ENCODE measurements at places on chromosomes 7 and 10. TPM values are rescaled to one million over a fixed set of nuclear protein-coding genes. Genes with fewer than 3 reads are reported as not detected.

GRCh38 chr10:27998954-27999275, at the start of gene ODAD2:
Gene ODAD2 (minus strand): TSS chr10:27999079. CDS start chr10:27995142, 3,937 bp downstream.
- no peaks in the 10 kb centered on the region for H3K36me3 ChIP-seq
- no peak for DNase-seq
- no peaks in the 10 kb centered on the region for H3K4me1 ChIP-seq
- H3K4me3 ChIP-seq, result peak within 1 kb of the TSS; percentile 34
- peaks cover 3% of the 10 kb centered on the region for H3K27me3 ChIP-seq

DNA sequence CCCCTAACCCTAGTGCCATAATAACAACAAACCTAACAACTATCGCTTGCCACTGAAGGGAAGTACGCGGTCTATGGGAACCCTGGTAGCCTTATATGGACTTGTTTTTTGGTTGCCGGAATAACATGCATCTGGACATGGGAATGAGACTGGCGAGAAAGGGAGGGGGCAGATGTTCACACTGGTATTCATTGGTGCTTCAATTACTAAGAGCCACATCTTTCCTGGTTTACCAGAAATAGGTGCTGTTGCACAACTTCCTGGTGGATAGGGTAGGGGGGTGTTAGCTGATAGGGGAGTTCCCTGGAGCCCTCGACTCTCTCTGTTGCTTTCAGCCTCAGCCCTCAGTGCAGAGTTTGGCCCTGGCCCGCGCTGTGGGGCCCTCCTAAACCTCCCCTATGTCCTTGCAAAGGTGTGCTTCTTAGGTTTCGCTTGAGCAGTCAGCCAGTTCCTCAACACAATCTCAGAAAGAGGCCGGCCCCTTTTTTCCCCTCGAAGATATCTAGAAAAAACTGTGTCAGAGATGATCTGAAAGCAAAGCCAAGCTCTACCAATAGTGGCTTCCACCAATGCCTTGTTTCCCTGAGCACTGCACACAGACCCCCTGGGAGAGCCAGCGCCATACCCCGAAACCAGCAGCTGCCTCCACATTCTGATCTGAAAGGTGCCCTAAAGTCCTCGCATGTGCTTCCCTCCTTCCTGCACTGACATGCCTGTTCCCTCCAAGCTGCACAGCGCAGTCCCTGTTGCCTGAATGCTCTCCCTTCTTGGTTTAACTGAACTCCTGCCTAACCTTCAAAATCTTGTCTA, 13.5 kb downstream of the TBXAS1 start:
- H3K27me3 ChIP-seq, result no peaks in the 10 kb centered on the region
- H3K36me3 ChIP-seq, result no peaks in the 10 kb centered on the region

SLC18A3 gene
- 0.42 TPM for total RNA-seq

SLC26A3 gene
- 973 TPM for total RNA-seq
